ENCODE measurements at places on chromosomes 7 and 10. TPM values are rescaled to one million over a fixed set of nuclear protein-coding genes. Genes with fewer than 3 reads are reported as not detected.
A peak's percentile ranks its signal among the peaks of the same experiment; 100 is the strongest.

DNA sequence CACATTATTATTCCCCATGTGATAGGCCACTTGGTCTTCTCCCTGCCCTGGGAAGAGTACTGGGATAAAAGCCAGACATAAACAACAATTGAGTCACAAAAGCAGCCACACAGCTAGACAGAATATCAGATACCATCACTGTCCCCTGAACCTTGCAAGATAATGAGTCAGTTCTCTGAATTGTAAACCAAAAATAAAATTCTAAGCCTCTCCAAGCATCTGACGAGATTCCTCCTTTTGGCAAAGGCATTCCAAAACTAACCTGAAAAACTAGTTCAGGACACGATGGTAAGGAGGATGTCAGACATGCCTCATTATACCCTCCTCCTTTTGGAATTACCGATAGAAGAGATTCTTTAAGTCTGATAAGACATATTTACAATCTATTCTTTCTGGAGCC lies 450.7 kb downstream of the HTR7 start:
- no peaks in the 10 kb centered on the region for H3K27me3 ChIP-seq
- no peak overlapping the region for H3K27ac ChIP-seq
- no peaks in the 10 kb centered on the region for H3K4me1 ChIP-seq
- H3K36me3 ChIP-seq: no peaks in the 10 kb centered on the region

- no peaks in the 10 kb centered on the region for H3K27me3 ChIP-seq
- peak within 1 kb of the TSS; percentile 69 for H3K4me3 ChIP-seq
- H3K27ac ChIP-seq: peak within 1 kb of the TSS; percentile 49
These were observed at the start of gene PALD1 for GRCh38 chr10:70478191-70479164. PALD1 (plus strand) TSS chr10:70478767; CDS start chr10:70525952, 47,185 bp downstream.

GRCh38 chr10:77325233-77325537 lies 312.4 kb downstream of the KCNMA1 start:
- H3K27me3 ChIP-seq: no peaks in the 10 kb centered on the region
- H3K4me1 ChIP-seq: no peaks in the 10 kb centered on the region
- H3K4me3 ChIP-seq: no peak overlapping the region
- no peak for DNase-seq
- no peaks in the 10 kb centered on the region for H3K36me3 ChIP-seq
- no peak overlapping the region for H3K27ac ChIP-seq

GRCh38 chr7:106864298-106865081 lies 592 bp upstream of the PIK3CG start:
- H3K36me3 ChIP-seq: no peaks in the 10 kb centered on the region
- peak overlapping the region; percentile 47 for H3K27ac ChIP-seq
- no peaks in the 10 kb centered on the region for H3K27me3 ChIP-seq
- no peak for DNase-seq
- H3K4me3 ChIP-seq: peak overlapping the region; percentile 41
- no peaks in the 10 kb centered on the region for H3K4me1 ChIP-seq

LIPJ gene
- total RNA-seq: not detected

NHLRC2 gene
- total RNA-seq: 31.5 TPM

GPAM gene
- 2.4 TPM for total RNA-seq

NEBL gene
- 33.9 TPM for total RNA-seq
